RPMI7951 (cell line): ENCODE measurements at places on chromosomes 6 and 20. TPM values are rescaled to one million over a fixed set of nuclear protein-coding genes. Genes with fewer than 3 reads are reported as not detected.

Gene SMOC2
- not detected in 2 replicates for total RNA-seq

Gene TFAP2D
- not detected in 2 replicates for total RNA-seq

Gene GPR6
- not detected in 2 replicates for total RNA-seq

Gene BCAS4
- total RNA-seq: 5.9 and 11.6 TPM in 2 replicates

GRCh38 chr20:18254615-18255014 is 33.7 kb upstream of the ZNF133 start:
- DNase-seq: no peak

DNA sequence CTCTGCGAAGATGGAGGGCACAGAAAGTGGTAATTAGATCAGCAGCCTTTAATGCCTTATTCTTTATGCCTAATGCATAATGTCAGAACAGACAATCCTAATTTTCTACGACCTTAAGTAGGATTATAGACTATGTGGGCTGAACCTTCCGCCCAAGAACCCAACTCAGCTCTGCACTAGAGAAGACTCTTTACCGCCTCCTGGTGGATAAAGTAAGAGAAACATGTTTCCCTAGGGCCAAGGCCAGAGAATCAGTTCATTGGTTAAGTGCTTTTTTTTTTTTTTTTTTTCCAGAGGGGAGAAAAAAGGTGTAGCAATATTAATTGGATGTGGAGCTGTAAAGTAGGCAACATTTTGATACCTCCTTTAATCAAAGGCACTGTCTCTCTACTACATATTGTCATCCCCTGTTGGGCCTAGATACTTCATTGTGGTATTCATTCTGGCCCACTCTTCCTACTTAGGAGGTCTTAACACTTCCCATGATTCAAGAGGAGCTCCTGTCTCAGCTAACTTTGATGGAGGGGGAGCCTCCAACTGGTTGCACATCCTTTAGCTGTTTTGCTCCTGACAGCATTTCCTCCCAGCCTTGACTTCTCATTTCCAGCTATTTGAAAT is 124.9 kb upstream of the NRN1 start:
- peak; percentile 16 for DNase-seq

GRCh38 chr6:148208298-148208697 is 134.3 kb upstream of the SASH1 start:
- no peak for DNase-seq

DNA sequence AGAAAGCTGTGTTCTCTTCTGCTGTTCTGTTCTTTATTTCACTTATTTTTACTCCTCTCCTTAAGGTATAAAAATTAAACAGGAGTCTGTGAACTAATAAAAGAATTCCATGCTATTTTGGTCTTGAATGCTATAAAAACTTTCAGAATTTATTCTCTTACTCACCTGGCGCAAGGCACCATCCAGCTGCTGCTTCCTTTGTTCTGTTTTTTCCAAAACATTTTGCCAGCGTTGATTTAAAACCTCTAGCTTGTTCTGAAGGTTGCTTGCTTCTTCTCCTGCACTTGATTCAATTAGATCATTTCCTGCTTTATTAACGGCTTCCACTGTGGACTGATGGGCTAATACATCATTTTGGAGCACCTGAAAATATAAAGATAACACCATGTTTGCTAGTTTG is 145.0 kb downstream of the DST start:
- no peak for DNase-seq

DNA sequence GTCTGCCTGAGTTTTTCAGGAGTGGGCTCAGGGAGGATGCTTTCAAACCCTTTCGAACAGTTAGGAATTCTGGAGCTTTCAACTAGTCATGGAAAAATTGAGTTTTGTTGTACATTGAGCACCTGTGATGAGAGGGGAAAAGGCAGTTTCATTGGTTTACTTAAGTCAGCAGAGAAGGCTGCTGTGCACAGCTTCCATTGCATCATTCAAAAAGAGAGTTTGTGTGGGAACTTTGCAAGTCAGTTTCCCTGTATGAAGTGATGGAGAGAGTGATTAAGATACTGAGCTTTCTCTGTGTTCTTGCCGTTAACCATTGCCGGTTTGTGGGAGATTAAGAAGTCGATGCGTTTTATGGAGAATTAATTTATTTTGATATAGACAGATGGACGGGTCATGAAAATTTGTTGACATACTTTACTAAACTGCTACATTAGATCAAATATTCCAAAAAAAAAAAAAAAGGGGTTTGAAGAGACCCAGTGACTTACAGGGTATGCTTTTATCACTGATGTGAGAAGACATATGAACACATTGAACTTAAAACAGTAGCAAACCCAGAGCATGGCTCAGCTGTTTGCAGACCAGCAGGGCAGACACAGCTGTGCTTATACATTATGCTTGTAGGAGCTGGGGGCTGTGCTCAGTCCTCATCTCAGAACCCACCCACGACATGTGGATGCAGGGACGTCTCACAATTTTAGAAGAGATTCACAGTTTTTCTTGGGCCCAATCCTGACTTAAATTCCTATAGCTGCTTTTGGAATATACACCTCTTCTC is 234.1 kb downstream of the SOX4 start:
- DNase-seq: no peak

GRCh38 chr20:24828992-24829648 is 119.9 kb upstream of the CST7 start:
- no peak for DNase-seq

GRCh38 chr6:6728169-6728941 is 139.8 kb downstream of the LY86 start:
- DNase-seq: no peak

GRCh38 chr6:122832459-122832858 is 43.4 kb downstream of the SMPDL3A start:
- DNase-seq: no peak
